ENCODE measurements at places on chromosomes 13 and 19.

- no peak for DNase-seq
Observed at GRCh38 chr19:28535352-28535775, 677.6 kb downstream of the UQCRFS1 start.

DNA sequence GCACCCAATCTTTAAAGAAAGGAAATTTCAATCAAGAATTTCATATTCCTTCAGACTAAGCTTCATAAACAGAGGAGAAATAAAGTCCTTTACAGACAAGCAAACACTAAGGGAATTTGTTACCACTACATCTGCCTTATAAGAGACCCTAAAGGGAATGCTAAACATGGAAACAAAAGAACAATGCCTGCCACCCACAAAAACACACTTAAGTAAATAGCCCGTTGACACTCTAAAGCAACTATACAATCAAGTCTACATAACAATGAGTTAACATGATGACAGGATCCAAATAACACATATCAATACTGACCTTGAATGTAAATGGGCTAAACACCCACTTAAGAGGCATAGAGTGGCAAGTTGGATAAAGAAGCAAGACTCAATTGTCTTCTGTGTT lies 1056.9 kb upstream of the ATXN8OS start:
- DNase-seq: no peak

GRCh38 chr13:98930151-98930591 lies 47.7 kb downstream of the DOCK9 start:
- DNase-seq: no peak

DNA sequence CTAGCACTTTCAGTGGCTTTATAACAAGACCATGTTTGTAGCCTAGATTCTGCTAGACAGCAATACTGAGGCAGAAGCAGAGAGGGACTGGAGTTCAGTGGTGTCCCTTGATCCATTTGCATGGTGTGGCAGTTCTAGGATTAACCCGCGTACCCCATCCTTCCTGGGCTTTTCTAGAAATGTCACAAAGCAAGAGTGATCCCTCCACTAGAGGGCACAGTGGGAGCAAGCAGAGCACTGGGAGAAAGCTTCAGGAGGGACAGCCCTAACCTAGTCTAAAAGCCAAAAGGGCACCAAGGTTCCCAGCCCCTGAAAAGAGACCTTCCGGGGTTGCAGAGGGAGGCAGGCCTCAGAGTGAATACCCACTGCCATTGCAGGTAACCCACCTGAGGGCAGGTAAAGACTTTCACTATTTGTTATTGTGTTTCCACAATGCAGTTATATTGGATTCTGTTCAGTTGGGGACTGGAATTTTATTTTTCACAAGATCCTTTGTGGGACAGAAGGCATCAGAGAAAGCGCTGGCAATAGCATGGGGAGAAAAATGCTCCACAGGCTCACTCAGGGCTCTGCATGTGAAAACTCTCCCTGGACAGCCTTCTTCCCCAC lies 170.6 kb downstream of the FLT1 start:
- DNase-seq: peak; percentile 56

DNA sequence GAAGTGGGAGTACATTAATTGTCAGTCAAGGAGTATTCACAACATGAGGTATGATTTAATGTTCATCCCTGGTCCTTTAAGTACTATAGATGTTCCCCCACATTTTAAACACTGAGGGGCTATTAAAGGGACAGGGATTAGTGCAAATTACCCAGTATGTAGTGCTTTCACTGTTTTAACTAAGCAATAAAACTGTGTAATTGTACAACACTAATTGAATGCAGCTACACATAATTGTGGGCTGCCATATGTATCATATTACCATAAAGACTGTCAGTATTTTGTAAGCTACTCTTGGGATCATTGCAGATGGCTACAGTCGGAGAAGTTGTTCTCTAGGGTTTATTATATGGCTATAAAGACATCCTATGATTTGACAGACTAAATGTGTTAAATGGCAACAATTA lies 316.6 kb downstream of the DCLK1 start:
- DNase-seq: no peak

DNA sequence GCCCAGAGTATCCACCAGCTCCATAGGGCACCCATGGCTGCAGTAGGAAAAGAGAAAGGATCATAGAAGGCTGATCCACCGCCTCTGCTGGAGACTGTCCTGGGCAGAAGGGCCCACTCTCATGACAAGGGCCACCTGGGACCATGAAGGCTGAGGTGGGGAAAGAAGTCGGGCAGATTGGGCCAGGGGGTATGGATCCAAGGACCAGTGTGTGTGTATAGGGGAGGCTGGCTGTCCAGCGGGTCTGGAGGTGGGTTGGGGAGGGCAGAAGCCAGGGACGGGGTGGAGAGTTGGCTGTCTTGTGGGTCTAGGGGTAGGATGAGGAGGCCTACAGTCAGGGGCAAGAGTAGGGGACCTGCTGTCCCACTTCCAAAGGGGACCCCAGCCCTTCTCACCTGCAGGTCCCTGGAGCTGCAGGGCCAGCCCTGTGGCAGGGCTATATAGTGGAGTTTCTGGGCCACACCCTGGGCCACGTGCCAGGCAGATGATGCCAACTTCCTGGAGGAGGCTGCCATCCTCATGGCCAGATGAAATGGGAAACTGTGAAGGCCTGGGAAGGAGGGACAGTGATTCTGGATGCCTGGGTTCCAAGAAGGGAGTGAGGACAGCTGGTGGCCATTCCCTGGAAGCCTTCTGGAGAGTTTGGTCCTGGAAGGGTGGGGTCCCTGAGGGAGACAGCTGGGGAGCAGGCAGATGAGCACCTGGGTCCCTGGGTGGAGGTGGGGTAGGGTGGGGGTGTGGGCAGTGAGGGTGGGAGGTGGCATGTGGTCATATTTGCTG lies at the start of gene FCGBP:
TSS of gene FCGBP (minus strand) at position 51 of the 780 bp plus-strand sequence.
- DNase-seq: no peak

GRCh38 chr19:20964798-20965197 lies 41.7 kb downstream of the ZNF85 start:
- no peak for DNase-seq

- DNase-seq: no peak
Observed at GRCh38 chr19:42216653-42217519, 591 bp downstream of the DEDD2 start.

GRCh38 chr19:6047741-6048251 lies 62.5 kb downstream of the RFX2 start:
- no peak for DNase-seq

- no peak for DNase-seq
Observed at GRCh38 chr13:78595495-78596398, 7.6 kb downstream of the POU4F1 start.

- DNase-seq: no peak
Observed at GRCh38 chr13:111623208-111623607, 302.8 kb downstream of the TEX29 start.

DNA sequence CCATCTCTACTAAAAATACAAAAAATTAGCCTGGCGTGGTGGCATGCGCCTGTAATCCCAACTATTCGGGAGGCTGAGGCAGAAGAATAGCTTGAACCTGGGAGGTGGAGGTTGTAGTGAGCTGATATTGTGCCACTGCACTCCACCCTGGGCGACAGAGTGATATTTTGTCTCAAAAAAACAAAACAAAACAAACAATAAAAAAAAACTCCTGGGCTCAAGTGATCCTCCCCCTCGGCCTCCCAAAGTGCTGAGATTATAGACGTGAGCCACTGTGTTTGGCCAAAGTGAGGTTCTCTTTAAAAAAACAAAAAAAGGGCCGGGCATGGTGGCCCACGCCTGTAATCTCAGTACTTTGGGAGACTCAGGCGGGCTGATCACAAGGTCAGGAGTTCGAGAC lies 3.8 kb upstream of the JUNB start:
- DNase-seq: no peak

GRCh38 chr19:15464394-15465385 lies at the start of gene RASAL3:
Gene RASAL3, minus strand, starts transcription at chr19:15464544. Its CDS starts 186 bp downstream, at chr19:15464358.
- DNase-seq: no peak

GRCh38 chr19:47240996-47241918 lies 10.3 kb upstream of the BBC3 start:
- no peak for DNase-seq

DNA sequence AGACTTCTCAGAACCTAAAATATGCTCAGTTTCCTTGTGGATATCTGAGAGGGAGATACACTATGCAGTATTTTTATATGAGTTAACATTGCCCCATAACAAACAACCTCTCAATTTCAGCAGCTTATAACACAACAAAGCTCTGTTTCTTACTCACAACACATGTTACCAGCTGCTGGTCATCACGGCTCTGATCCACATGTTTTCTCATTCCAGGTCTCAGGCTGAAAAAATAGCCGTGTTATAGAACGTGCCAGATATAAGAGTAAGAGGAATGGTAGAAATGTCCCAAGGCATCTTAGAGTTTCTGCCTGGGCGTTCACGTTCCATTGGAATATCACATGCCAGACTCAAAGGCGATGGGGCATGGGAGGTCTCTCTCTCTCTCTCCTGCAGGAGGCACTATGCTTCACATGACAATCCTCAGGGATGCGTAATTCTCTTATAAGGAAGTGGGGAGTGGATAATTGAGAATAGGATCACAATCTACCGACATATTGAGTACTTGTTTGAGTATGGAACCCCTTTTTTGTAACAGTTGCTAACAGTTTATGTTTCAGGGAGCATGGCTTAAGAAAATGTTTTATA lies 246.6 kb downstream of the NHLRC3 start:
- no peak for DNase-seq

- DNase-seq: no peak
Observed at GRCh38 chr19:49119411-49120324, at the start of gene PPFIA3. Gene PPFIA3, plus strand, starts transcription at chr19:49119544. Its CDS starts 8,330 bp downstream, at chr19:49127874.

GRCh38 chr13:95221971-95222732 lies 79.1 kb downstream of the ABCC4 start:
- DNase-seq: no peak

DNA sequence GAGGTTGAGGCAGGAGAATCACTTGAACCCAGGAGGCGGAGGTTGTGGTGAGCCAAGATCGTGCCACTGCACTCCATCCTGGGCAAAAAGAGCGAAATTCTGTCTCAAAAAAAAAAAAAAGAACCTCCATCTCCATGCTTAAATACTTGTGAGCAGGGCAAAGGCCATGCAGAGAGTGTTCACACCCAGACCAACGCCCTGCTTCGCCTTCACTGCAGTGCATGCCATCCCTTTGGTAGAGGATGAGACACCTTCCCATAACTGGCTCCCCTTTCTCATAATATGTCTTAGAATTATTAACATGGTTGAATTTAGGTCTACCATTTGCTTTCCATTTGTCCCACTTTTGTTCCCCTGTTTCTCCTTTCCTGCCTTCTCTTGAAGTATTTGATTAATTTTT lies 15.4 kb downstream of the BBC3 start:
- DNase-seq: no peak

DNA sequence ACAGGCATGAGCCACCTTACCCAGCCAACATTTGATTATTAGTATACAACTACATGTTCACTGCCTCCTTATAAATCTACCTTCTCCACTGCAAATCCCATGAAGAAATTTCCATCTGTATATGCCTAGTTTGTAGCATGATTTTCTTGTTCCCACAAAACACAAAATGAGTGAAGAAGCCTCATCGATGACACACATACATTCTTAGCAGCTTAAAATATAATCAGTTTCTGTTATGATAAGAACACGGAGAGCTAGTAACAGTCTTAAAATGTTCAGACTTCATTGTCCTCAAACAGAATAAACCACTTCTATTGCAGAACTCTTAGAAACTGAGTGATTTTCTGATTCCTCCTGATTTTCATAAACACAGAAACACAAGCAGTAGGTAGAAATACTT lies 740.5 kb downstream of the PCDH9 start:
- no peak for DNase-seq

- no peak for DNase-seq
Observed at GRCh38 chr13:71618159-71618558, 248.8 kb downstream of the DACH1 start.

- DNase-seq: no peak
Observed at GRCh38 chr13:43119206-43119605, 95.8 kb downstream of the DNAJC15 start.

- DNase-seq: no peak
Observed at GRCh38 chr13:24032252-24032651, 128.3 kb upstream of the SPATA13 start.

- DNase-seq: no peak
Observed at GRCh38 chr13:92575777-92576176, 650.8 kb upstream of the GPC6 start.

- no peak for DNase-seq
Observed at GRCh38 chr13:93942016-93942415, 537.5 kb downstream of the DCT start.

DNA sequence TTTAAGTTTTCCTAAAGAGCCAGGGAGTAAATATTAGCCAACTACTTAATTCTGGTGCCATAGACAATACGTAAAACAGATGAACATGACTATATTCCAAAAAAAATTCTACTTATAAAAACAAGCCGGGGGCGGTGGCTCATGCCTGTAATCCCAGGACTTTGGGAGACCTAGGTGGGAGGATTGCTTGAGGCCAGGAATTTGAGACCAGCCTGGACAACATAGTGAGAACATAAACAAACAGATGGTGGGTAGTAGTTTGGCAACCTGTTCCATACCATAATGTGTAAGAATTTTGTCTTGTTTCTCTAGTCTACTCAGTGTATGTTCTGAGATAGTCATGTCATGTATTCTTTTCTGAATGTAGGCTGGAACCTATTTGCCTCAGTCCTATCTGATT lies 25.4 kb downstream of the ITM2B start:
- DNase-seq: no peak

- DNase-seq: no peak
Observed at GRCh38 chr13:46995874-46996273, 99.0 kb upstream of the HTR2A start.

DNA sequence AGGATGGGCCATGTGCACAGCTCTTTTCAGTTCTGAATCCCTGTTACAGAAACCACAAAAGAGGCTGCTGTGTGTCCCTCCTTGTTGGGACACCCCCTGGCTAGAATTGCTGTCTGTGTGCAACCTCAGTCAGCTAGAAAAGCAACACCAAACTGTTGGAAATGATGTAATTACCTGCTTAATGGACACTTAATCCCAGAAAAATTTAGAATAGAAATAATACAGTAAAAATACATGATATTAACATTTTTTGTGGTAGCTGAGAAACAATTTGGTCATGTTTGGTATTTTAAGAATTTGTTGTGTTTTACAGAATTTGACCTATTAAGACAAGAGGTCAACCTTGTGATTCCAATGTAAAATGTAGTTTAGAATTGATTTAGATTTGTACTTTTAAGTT lies 46.8 kb downstream of the FAM124A start:
- no peak for DNase-seq

DNA sequence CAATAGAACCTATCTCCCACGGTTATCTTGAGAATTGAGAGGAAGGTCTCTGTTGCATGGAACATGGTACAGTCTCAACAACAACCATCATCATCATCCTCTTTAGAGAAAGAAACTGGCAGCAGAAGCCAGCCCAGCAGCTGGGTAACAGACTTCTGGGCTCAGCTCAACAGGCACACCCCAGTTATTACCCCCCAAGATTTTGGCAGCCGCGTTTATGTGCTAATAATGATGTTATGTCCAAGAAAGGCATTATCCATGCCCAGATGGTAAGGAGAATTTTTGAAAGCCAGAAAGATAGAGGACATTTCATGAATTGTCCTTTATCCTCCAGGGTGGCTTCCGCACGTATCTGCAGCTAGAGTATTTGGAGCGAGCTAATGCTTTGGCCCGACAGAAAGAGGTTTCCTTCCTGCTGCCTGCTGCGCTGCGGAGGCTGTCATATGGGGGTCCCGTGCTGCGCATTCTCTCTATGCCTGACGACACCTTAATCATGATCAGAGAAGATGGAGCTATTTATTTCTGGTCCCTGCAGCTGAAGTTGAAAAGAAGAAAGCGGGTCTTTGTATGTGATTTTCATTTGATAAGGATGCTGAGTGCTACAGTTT lies 89.9 kb downstream of the TEX26 start:
- no peak for DNase-seq

All from D721Med (cell line).